ENCODE measurements at places on chromosomes 2 and 18. TPM values are rescaled to one million over a fixed set of nuclear protein-coding genes. Genes with fewer than 3 reads are reported as not detected.

DNA sequence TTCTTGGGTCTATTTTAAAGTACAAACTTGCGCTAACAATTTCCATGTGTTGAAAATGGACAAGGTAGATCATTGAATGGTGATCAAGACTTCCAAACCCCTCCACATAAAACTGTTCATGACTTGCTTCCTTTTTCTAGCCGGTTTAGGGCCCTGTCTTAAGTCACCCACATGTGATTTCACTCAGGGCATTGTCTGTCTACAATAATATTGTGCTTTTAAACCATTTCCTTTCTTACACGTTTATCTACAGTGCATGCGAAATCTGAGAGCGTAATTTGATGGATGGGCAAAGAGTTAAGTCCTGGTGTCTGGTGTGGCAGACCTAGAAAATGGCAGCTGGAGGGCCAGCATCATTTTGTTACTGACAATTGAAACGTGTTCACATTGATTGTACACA, 2.0 kb upstream of the ZNF516 start:
- no peak for DNase-seq

Gene NDC80
- 46.9 TPM for total RNA-seq

DNA sequence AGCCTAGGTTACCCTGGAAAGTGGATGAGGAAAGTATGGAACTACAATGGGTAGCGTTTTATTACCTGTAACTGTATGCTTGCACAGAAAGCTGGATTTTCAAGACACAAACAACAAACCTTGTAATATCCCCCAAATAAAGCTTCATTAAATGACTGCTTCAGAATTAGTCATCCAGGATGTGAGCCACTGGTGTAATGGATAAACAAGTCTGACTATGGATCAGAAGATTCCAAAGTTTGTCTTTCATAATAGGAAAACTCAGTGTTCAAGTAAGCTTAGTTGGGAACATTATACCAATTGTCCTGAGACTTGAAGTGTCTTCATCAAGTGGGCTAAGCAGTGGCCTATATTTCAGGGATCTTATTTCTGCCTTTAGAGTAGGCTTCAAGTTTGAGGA, 518.8 kb downstream of the LRP1B start:
- peak; percentile 60 for DNase-seq

Gene VWC2L
- total RNA-seq: not detected

Gene CDC42EP3
- 101 TPM for total RNA-seq

Gene OBSL1
- total RNA-seq: 71.0 TPM

DNA sequence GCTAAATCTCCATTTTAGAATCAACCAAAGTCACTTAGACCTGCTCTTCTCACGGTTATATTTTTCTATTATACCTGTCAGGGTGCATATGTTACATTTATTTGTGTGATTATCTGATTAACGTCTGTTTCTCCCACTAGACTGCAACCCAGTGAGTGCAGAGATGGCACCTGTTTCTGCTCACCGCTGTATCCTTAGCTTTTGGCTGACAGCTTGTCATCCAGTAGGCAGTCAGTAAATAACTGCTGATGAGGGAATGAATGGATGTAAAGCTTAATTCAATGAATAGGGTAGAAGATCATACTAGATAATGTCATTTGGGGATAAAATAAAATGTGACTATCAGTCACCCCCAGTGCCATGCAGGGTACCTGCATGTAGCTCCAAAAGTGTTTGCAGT, 6.9 kb upstream of the CHRNA1 start:
- no peak for DNase-seq

DNA sequence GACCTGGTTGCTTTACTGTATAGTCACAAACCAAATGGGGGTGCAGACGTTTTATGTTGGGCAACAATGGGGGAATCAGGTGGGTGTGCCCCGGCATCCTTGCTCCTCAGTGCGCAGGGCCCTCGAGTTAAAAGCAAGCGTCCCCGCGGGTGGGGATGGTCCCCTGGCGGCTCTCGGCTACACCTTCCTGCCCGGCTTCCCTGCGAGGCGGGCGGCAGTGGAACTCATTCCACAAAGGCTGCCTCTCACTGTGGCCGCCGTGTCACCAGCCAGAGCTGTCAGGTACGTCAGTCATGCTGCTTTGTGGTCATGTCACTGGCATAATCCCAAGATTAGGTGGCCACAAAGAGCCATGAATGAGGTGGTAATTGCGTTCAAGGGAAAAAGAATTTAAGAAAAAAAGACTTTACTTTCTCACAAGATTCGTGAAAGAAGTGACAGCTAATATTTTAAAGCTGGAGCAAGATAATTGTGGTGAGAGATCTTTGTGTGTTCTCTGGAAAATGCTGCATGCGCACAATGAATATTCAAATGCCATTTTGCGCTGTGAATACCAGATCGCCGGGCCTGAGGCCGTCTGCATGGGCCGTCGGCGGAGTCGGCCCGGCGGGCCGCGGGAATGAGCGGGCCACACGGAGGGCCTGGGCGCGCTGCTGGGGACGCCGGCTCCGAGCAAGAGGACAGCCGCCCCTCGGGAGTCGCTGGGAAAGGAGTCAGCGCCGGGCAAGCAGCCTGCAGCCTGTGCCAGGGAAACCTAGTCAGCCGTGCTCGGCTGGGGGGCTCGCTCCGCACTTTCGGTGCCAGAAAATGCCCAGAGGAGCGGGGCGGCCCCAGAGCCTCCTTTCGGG, 82.3 kb upstream of the LDLRAD4 start:
- no peak for DNase-seq

GRCh38 chr2:197159661-197160211, 150.8 kb downstream of the ANKRD44 start:
- peak; percentile 96 for DNase-seq

Gene SLC5A7
- total RNA-seq: not detected

GRCh38 chr18:56083097-56083521, 495.1 kb upstream of the TCF4 start:
- DNase-seq: no peak

GRCh38 chr2:106143495-106144215, 50.4 kb downstream of the UXS1 start:
- no peak for DNase-seq

GRCh38 chr2:122098306-122098705, 342.9 kb downstream of the TSN start:
- DNase-seq: no peak

- DNase-seq: no peak
Measured at GRCh38 chr2:27591745-27592144, 8.9 kb downstream of the ZNF512 start.

Gene LOXHD1
- not detected for total RNA-seq

DNA sequence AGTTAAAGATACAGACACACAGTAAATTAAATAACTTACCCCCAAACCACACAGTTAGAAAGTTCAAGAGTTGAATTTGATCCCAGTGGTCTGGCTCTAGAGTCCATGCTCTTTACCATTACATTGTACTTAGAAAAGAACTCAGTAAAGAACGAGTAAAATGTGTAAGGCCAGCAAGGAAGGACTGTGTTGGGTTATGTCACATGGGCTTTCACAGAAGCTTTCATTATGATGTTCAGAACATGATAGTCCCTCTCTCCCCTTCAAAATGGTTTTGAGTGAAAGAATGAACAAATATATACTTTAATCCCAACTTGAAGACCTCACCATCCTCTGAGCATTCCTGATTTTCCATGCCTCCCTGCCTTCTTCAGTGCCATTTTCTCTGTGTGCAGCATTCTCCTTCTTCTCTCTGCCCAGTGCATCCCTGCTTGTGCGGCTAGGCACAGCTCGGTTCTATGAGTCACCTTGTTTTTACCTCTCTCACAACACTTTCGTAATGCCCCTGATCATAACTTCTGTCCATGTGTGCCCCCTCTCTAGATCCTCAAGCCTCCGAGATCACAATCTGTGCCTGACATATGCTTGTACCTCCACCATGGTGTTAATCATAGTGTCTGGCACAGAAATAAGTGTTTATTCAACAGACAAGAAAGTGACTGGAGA, 22.0 kb downstream of the RASGRP3 start:
- peak; percentile 37 for DNase-seq

- no peak for DNase-seq
Measured at GRCh38 chr2:10814571-10815331, 2.2 kb upstream of the PDIA6 start.

- no peak for DNase-seq
Measured at GRCh38 chr18:61894751-61895524, 2.1 kb upstream of the RNF152 start.

Gene RESP18
- not detected for total RNA-seq

DNA sequence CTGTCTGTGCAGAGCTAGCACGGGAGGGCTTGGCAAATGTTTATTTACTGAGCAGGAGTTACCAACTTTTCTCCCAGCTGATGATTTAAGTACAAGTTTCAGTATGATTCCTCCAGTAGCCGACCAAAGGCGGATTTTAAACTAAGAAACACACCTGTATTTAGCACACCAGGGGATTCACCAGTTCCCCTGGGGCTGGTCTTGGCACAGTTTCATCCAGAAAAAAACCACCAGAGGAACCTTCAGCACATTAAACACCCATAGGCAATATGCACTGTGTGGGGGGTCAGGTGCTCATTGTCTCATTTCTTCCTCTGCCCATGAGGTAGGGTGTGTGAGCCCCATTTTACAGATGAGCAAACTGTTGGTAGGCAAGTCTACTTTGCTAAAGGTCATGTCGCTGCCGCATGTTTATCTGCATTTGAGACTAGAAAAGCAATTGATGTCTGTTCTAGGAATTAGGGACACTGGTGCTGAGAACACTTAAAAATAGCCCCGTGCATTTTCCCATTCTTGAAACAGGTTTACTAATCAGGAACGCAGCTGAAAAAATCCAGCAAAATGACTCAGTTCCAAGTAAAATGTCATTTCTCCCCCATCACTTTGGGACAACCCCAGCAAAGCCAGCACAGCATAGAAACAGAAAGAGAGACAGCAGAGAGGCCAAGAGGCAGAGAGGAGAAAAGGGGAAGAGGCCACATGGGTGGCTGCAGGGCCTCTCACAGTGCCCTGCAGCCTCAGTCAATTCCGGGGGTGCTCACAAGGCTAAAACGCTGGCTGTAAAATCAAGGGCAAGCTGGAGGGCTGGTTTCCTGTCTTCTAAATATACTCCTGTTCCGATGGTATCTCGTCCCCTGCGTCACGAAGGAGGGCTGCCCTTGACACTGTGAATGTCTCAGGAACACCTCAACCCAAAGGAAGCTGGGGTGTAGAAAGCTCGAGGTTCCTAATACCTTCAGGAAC, 166.8 kb upstream of the ID2 start:
- DNase-seq: no peak

DNA sequence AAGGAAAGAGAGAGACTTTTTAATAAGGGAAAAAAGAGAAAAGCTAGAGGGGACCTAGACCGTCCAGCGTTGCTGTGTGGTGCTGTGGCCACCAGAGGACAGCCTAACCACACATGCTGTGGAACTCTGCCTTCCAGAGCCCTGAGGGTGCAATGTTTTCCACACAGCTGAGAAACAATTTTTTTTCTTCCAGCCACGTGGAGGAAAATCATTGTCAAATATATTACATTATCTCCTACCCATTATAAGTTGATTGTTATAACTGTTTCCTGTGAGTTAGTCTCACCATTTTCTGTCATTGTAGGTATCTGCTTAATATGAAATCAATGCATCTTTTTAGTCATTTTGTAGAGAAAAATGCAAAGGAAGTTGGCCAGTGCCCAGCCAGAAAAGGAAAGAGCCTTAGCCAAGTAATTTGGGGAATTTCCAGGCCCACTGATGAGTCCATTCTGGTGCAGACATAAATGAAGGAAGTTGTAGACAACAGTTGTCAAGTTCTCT, 5.9 kb upstream of the MRPL19 start:
- DNase-seq: peak; percentile 56

Gene MITD1
- total RNA-seq: 21.4 TPM

Gene CROCC2
- total RNA-seq: not detected

- DNase-seq: peak; percentile 85
Measured at GRCh38 chr2:236642584-236643291, 73.1 kb downstream of the ACKR3 start.

Gene MC2R
- total RNA-seq: not detected

Gene SERPINB4
- total RNA-seq: not detected

DNA sequence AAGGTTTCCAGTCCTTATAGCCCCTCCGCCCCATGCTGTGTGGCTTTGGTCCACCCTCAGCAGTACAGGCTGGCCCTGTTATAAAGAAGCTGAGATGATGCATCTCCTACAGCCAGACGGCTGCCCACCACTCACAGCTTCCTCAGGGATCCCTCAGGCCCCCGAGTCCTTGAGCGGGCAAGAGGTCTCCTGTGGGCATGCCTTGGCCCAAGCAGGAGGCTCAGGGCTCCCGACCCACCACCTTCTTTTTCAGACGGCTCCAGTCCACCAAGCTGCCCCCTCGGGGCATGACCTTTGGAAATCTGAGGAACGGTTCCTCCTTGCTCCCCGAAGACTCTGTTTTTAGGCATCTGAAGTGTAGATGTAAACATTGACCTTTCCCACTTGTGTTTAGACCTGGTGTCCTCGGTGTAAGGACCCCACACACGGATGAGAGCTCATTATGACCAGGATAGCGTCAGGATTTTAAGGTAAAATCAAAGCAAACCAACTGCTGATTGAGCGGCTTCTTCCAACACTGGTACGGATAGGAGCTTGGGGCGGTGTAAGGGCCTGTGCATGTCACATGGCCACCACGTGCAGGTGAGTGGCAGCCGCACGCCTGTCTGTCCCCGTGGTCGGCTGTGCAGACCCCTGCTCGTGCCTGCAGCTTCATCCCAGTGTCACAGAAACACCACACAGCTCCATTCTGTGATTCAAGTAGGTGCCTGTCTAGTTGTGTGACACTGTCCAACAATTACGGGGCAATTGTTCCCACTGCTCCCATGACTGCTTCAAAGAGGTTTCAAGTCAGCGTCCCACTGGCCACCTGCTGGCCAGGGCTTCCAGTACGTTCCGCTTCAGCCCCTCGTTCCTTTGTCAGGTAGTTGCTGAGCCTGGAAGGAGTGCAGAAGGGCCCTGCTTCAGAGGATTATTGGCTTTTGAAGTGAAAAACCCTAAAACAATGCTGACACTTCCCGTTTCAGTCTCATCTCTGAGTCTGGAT, 74.7 kb downstream of the NDUFA10 start:
- DNase-seq: no peak

DNA sequence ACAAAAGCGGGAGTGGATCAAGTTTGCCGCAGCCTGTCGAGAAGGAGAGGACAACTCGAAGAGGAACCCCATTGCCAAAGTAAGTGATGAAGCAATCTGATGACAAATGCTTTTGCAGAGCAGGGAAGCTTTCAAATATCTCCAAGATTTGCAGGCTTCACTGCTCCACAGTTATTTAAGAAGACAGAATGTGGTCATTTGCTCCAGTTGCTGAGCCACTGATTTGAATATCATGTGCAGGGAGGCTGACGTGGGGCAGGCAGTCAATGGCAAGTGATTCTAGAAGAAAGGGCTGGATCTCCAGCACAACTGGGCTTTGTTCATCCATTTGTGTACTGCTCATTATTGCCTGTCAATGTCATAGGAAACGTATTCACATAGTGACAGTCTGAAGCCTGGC, 10.2 kb downstream of the DSG4 start:
- no peak for DNase-seq

GRCh38 chr2:12767996-12768624, 51.4 kb downstream of the TRIB2 start:
- DNase-seq: no peak

- no peak for DNase-seq
Measured at GRCh38 chr2:204850581-204850980, 305.3 kb downstream of the PARD3B start.
